ENCODE measurements at places on chromosomes 4 and X. TPM values are rescaled to one million over a fixed set of nuclear protein-coding genes. Genes with fewer than 3 reads are reported as not detected.
A peak's percentile ranks its signal among the peaks of the same experiment; 100 is the strongest.

FRG2 gene
- not detected for polyA plus RNA-seq

PRDM5 gene
- 0.48 TPM for polyA plus RNA-seq

IL15 gene
- polyA plus RNA-seq = not detected

SCRG1 gene
- polyA plus RNA-seq = 9.3 TPM

SHROOM4 gene
- 4.6 TPM for polyA plus RNA-seq

NEIL3 gene
- 1.8 TPM for polyA plus RNA-seq

GAGE12H gene
- polyA plus RNA-seq = not detected

TREX2 gene
- not detected for polyA plus RNA-seq

GRCh38 chr4:126715067-126715466, 917.7 kb upstream of the INTU start:
- no peak for DNase-seq

DNA sequence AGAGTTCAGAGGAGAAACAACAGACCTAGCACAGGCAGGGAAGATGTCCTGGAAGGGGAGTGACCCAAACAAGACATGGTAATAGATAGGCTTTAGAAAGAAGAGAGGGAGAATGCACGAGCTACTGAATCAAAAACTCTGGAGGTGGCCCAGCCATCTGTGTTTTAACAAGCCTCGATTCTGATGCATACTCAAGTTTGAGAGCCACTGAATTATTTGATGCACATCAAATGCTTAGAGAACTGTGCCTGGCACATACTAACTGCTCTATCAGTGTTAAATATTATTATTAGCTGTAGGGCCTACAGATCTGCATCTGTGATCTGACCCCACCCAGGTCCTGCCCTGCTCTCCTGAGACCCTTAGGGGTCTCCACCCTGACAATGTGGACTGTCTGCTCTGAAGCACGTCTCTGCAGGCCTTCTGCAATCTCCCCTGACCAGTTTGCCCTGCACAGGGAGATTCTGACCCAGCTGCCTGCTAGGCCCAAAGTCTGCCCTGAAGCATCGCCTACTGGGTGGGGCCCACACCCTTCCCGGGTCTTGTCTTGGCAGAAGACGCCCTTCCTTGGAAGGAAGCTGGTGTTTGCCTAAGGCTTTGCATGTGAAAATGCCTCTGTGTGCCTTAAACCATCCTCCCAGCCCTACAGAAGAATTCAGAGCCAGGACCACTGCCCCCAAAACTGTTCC, 201.5 kb upstream of the KLF3 start:
- DNase-seq = no peak

DNA sequence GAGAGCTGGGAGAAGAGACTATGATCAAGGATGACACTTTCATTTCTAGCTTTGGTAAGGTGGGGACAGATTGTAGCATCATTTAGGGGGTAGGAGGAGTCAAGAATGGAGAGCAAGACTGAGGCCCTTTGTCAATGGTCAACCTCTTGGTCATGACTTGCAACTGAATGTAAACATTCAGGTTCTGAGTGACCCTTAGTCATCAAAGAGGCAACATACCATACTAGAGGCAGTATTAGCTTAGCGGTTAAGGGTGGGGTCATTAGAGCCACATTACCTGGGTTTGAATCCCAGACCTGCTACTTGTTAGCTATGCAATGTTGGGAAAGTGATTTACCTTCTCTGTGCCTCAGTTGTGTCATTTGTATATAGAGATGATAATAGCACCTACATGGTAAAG, 76.5 kb downstream of the MED28 start:
- DNase-seq = no peak

DNA sequence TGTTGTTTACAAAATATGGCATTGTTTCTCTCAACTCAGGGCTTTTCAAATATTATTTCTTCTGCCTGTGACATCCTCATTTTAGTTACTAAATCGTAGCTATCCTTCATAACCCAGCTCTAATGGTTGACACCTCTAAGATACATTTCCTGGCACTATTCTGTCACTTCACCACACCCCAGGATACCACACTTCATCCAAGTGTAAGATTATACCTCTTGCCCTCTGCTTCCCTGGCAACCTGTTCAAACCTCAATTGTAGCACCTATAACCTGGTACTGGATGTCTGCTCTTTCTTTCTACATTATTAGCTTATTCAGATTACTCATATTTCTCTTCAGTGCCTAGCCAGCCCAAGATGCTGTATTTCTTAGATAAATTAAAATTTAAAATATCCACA, 175.7 kb upstream of the SPIN4 start:
- no peak for DNase-seq

DNA sequence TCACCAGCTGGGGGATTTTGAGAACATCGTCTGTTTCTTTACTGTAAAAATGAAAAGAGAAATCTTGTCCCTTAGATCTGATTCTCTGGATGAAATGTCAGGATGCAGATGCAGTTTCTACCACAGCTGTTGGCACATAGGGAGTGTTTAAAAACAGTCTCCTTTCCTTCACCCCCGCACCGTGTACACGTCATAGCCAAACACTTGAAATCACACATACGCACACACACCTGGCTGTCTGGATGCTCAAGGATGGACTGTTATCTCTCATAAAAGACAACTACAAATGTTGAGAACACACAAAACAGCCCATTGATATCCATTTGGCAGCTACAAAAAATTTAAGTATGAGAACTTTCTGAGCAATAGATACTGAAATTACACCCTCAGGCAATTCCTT, 275.8 kb upstream of the CLNK start:
- no peak for DNase-seq

- no peak for DNase-seq
Measured at GRCh38 chr4:156313497-156313896, 359.8 kb upstream of the CTSO start.

DNA sequence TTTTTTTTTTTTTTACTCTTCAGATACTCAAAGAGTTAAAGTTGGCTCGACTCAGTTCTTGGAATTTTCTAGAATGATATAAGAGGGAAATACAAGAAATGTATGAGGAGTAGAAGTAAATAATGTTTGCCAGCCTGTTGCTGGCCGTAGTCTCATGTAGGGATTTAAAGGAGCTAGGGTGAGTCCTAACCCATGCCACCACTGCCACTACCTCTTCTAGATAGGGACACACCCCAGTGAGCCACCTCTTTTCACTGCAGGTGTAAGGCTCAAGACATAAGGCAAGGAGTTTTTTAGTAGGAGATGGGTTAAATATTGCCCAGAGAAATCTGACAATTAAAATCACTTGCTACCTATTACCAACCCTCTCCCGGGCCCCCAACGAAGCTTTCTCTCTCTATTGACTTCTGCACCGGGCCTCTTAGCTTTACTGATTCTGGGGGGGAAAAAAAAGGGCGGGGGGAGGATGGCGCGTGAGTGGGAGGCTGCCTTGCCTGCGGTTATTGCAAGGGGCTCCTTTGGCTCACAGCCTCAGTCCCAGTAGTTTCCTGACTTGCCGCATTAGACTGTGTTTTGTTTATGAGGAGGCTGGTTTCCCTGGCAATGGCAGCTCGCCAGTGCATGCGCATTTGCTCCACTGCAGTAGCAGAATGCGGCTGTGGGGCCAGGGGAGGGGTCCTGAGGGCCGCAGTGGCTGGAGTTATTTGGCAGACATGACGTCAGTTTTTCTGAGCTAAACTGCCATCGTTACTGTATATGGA, 3.0 kb downstream of the LINC00632 start:
- peak; percentile 91 for DNase-seq

DNA sequence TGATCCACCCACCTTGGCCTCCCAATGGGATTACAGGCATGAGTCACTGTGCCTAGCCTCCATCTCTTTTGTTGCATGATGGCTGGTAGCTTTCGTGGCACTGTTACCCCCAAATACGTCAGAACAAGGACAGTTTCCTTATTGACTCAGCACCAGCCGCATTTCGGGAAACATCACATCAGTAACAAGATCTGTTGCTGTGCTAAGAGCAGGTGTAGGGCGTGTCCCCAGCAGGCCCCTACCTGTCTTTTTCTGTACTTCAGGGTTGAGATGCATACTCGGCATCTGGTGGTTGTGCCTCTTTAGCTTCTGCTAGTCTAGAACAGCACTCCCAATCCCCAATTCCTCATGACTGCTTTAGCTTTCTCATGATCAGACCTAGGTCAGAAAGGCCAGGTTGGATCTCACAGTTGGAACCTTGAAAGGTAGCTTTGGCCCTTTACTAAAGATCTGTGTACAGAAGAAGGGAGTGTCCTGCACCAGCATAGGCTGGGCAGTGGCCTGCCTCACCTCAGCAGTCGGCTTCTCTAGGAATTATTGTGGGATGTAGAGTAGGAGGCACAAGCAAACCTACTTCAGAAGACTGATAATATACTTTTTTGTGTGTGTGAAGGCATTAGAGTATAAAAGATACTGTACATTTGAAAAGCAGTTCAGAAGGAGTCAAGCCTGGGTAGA, 36.8 kb downstream of the NSD2 start:
- DNase-seq = no peak

DNA sequence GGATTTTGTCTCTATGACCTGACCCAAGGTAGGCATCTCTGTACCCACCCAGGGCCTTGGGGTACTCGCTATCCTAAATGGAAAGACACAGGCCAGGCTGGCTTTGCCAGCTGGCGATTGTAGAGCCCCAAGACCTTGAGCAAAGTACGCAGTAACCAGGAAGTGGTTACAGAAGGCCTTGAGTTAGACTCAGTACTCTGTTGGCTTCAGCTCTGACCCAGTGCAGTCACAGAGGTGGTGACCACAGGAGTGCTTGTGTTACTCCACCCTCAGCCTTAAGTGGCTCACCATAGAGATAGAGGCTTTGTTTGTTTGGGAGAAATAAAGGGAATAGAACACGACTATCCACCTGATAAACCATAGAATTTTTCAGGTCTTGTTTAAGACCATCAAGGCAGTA, 880.5 kb upstream of the POU3F4 start:
- DNase-seq = no peak

GRCh38 chr4:187184508-187184907, 460.9 kb upstream of the FAT1 start:
- DNase-seq = no peak

DNA sequence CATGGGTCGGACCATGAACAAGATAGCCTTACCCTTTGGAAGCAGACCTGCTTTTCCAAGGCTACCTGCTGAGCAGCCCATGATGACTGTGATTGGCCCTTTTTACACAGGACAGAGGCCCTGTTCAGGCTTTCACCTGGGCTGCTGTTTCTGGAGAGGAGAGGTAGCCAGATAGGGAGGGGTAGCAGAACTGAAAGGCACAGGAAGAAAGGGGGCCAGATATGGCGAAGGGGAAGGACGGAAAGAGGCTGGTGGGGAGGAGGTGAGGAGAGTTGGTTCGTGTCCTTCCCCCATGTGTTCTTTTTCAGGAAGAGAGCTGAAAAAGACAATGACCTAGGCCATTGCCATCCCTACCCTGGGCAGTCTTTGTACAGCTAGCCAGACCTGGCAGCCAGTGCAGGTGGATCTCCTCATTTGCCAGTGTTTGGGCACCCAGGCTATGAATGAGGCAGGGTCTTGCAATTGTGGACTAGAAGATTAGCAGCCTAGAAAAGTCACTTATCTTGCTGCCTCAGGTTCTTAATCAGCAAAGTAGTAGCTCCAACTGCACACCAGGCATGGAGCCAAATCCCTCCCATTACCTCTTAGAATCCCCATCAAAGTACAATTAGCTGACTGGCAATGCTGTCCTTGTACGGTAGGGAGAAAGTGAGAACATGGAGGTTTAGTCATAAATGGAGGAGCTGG, 139.6 kb downstream of the AMMECR1 start:
- no peak for DNase-seq

DNA sequence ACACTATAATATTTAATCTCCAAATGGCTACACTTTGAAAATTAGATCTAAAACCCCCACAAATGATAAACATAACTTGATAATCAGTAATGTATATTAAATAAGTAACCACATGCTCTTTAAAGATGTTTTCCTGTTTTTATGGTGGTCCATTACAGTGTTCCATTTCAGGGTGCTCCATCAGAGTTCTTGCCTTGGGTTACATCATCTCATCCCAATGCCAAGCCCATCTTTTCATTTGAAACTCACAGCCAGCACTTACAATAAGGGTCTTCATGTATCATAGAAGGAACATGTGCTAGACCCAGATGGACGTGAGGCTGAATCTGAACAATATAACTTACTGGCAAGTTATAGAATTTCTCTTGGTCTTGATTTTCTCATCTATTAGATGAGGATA, 10.5 kb upstream of the PAQR3 start:
- no peak for DNase-seq

- DNase-seq = no peak
Measured at GRCh38 chrX:19566359-19567222, 51.3 kb upstream of the MAP3K15 start.

DNA sequence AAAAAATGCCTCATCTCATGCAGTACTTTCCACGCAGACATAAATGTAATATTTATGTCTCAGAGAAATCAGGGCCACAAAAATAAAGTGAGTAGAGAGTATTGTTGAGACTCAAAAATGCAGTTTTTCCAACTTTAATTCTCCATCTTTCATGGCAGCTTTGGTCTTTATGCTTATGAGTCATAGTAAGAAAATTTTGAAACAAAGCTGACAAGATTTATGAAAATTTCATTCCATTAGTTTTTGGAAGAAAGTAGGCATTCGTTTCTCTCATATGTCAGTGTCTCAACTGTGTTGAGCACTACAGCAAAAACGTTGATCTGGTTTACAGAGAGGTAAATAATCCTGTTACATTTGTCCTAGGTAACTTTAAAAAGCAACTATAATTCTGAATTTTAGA, 656.8 kb downstream of the IQCM start:
- DNase-seq = no peak

DNA sequence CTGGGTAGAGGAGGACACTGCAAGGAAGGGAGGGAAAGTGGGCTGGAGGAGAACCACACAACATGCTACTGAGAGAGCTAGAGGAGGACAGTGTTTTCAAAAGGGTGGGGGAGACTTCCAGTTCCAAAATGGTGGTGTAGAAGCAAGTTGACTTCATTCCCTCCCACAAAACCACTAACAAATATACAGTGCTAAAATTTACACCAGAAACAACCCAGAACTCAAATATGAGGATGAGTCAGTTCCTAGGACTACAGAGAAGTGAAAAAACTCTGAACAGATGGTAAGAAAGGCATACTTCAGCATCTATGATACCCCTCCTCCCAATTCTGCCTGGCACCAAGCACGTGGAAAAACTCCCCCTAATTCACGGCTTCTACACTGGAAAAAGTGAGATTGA, 9.8 kb downstream of the AADAT start:
- DNase-seq = no peak

DNA sequence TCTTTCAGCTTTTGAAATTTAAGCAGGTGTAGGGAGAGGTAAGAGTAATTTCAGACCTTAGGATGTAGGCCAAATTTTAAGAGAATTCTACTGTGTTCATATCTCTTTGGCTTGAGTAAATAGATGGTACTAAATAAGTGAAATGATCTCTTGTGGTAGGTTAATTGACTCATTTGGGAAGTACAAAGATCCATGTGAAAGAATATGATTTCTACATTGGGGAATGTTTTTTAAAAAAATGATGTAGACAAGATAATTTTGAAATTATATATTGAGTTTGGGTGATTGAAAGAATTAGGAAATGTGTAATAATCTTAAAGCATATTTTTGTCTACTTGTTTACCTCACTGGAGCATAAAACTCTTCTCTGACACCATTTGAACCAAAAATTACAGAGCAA, 35.6 kb downstream of the RAPGEF2 start:
- no peak for DNase-seq

- DNase-seq = no peak
Measured at GRCh38 chr4:8542776-8543525, 37.2 kb upstream of the GPR78 start.

- no peak for DNase-seq
Measured at GRCh38 chrX:151710457-151710856, 5.4 kb upstream of the FATE1 start.

- DNase-seq = no peak
Measured at GRCh38 chr4:30443289-30443688, 276.9 kb upstream of the PCDH7 start.

GRCh38 chr4:164902608-164903007, 25.6 kb downstream of the APELA start:
- no peak for DNase-seq

GRCh38 chr4:81214144-81214880, 710 bp downstream of the PRKG2 start:
- peak; percentile 53 for DNase-seq
